ENCODE measurements at places on chromosomes 12 and 14.

DNA sequence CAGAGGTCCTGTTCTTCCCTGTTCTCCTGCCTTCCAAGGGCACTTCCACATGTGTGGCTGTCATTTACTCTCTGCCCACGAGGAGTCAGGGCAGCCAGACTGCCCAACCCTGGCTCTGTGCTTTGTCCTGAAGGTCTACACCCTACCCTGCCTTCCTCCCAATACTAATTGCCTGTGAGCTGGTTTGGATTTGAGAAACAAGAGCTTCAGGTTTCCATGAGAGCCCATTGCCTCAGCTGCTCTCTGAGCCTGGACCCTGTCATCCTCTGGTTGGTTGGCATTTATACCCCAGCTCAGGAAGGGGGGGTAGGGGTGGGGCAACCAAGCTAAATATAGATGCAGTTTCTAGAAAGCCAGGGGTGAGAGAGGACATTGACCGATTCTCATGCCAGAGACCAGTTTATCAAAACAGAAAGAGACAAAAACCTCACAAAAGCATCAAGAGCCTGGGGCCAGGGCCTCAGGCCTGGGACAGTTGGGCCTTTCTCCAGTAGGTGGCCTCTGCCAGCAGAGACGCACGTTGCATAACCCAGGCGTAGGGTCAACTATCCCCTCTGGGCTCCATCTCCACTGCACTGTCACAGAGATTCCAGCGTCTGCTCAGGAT lies 34.5 kb downstream of the VDR start:
- DNase-seq, result no peak

DNA sequence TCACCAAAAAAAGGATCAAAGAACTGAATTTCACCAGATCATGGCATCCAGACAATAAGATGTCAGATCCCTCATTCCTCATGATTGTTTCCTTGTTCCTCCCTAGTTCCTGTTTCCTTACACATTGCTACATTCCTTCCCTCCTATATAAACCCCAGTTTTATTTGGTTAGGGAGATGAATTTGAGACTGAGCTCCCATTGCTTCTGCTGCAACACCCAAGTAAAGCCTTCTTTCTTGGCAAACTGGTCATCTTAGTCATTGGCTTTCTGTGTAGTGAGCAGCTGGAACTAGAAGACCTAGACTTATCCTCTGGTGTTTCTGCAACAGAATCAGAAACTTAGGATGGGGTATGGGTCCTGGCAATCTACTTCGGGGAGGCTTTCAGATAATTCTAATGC lies 217.9 kb downstream of the NOVA1 start:
- no peak for DNase-seq

- no peak for DNase-seq
These were observed 175.3 kb downstream of the PHLDA1 start for GRCh38 chr12:75856235-75856634.

- DNase-seq, result no peak
These were observed 15.0 kb upstream of the NT5DC3 start for GRCh38 chr12:103855896-103856657.

- no peak for DNase-seq
These were observed 226.3 kb upstream of the NOS1 start for GRCh38 chr12:117587631-117588287.

DNA sequence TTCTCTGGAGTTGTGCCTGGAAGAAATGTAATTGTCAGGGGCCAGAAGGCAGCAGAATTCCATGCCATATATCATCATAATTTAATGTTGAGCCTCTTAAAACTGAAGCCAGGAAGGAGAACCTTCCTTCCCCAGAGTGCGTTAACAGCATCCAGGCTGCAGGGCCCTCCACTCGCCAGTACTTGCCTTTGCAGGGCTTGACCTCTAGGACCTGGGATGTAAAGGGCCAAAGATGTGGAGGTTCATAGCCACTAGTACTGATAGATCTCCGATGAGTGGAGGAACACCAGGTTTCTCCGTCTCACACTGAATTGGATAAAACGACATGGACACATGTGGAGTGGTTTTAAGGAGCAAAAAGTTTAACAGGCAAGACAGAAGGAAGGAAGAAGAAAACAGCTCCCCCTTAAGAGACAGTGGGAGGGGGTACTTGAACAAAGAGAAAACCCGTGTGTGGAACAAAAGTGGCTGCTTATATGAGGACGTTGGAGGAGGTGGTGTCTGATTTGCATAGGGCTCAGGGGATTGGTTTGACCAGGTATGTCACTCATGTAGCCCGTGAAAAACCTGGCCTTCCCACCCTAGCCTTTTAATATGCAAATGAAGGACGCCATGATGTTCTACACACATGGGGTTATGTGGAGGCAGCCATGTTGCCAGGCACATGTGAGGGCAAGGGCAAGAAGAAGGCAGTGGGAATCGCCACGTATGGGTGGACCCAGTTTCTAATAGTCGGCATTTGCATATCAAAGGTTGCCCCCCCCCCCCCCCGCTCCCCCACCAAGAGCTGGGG lies 38.8 kb upstream of the WSCD2 start:
- DNase-seq, result no peak

DNA sequence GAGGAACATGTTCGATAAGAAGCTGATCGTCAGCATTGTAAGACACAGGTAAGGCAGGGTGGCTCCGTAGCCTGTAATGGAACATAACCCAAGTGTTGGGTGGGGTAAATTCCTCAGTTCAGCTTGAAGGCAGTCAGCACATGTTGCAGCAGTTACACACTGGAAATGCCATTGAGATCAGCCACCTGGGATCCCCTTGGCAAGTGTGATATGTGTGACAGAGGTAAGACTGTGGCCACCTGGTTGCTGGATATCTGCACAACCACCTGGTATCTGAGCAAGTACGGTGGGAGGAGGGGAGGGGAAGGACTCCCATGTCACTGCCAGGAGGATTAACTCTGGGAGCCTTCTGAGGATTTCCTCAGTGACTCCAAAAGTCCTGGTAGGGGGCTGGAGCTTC lies 158.0 kb upstream of the CAND1 start:
- DNase-seq, result no peak

DNA sequence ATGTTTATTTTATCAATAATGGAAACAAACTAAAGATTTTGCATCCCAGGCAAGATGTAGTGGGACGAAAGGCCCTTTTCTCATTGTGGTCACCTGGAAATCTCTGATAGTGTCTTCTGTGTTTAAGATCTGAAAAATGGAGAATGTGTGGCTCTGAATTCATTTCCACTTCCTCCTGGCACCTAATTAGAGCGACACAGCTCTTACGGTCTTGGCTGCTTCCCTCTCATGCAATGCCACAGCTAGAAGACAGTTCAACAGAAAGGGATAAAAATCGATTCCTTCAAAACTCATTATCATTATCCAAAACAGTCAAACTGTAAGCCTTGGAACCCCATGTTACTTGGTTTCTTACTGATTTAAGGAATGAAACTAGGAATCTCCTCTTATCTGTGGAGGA lies 9.3 kb downstream of the ST8SIA1 start:
- no peak for DNase-seq

- no peak for DNase-seq
These were observed 57.9 kb upstream of the CNOT2 start for GRCh38 chr12:70185301-70185700.

GRCh38 chr12:52251367-52252051 lies 18.5 kb downstream of the KRT7 start:
- DNase-seq, result no peak

DNA sequence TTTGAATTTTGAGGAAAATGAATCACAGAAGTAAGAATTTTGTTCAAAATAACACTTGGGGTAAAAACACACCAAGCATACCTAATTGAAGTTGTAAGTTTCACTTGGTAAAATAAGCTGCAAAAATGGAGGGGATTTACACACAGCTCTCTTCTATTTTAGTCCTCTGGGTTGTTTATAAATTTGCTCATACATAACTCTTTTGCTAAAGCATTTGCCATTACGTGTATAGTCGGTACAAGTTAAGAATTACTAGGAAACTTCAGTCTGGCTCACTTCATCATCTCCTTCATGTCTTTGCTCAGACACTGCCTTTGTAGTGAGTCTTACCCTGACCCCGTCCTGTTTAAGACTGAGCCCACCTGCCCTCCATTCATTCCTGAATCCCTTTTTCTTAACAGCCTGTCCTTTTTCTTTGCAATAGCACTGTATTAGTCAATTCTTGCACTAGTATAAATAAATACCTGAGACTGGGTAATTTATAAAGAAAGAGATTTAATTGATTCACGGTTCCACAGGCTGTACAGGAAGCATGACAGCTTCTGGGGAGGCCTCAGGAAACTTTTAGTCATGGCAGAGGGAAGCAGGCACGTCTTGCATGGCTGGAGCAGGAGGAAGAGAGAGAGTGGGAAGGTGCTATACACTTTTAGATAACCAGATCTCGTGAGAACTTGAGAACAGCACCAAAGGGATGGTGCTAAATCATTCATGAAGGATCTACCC lies 451.1 kb downstream of the PCNX1 start:
- no peak for DNase-seq

DNA sequence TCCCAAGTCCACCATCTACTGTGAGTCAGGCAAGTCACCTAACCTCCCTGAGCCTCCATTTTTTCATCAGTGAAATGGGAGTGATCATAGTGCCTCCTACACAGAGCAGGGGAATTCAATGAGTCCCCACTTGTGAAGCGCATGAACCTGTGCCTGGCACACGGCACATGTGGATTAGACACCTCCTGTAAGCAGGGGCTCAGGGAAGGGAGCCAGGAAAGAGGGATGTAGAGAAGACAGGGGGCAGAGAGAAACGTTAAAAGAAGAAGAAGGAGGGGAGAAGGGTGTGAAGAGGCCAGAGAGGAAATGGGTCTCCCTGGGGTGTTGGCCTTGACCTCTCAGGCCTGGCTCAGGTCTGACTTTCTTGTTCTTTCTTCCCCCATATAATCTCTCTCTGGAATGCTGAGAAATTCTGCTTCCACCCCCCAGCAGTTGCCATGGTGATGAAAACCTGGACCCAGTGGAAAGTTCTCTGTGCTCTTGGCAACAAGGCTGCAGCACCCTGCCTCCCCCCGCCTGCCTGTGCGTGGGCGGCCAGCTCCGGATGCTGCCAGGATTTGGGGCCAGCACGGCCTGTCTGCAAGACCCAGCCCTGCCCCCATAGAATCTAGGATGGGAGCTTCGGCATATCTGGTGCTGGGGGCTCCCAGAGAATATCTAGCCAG lies 94.5 kb downstream of the CALM1 start:
- DNase-seq, result no peak

- DNase-seq, result no peak
These were observed 40.8 kb upstream of the SLC38A2 start for GRCh38 chr12:46413368-46413767.

- no peak for DNase-seq
These were observed 40.1 kb upstream of the TSPAN9 start for GRCh38 chr12:3036901-3037600.

DNA sequence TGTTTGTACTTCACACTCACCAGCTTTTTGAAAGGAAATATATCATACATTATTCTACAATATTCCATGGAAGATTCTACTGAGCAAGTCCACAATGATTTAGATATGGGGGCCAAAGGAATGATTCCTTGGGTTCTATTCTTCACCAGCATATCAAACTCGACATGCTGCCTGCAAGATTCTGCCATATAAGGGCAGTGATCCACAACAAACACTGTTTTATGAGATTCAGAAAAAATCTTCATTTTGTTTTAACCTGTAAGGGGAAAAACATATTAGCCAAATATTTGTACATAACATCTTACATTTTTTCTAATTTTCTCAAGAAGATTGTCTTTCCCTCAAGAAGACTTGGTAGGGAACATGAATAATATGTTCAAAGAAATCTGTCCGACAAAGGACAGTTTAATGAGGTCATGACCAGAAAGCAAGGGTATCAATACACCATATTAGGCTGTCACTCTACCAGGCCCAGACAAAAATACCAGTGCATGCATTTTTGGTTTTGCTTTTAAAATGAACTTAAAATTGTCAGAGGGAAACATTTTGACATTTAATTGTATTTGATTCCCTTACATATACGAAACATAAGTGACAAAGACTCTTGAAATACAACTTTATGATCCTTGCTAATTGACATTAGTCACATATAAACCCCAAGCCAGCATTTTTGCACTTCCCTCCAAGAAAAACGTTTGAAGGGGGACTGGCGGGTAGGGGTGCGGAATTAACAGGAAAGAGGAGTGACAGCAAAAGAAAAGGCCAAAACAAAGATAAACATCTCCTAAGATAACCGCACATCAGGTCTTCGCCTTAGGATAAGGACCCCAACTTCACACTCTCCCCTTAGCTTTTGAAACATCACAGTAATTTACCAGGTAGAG lies 980 bp downstream of the INTS13 start:
- peak; percentile 19 for DNase-seq

GRCh38 chr12:51246254-51246853 lies 7.7 kb downstream of the DAZAP2 start:
- DNase-seq, result peak; percentile 39

GRCh38 chr12:18646286-18646890 lies 91.4 kb downstream of the PLCZ1 start:
- DNase-seq, result no peak

- no peak for DNase-seq
These were observed 218.7 kb downstream of the DIO2 start for GRCh38 chr14:79992407-79993198.

DNA sequence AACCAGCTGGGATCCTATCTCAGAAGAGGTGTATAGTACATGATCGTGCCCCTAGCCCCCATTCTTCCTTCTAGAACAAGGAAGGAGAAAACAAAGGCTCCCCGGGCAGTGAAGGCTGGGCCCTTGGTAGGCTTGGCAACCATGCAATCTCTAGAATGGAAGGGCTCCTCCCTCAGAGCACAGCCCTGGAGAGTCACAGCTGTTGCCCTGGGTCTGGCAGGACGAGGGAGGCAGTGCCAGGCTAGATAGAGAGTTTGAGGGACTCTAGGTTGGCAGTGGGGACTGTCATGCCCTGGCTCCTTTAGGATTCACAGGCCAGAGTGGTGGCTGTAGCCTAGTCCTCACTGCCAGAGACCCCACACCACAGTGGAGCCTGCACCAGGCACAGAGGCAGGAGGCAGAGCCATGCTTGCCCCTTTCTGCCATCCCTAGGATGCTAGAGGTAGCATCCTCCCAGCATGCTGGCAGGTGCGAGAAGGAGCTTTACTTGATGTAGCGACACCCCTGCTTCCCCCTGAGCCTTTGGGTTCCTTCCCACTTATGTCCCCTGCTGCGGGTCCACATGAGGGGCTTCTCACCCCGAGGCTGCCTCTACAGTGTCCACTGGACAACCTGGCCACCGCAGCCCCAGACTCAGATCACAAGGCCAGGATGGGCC lies 33.4 kb upstream of the CIPC start:
- no peak for DNase-seq

- DNase-seq, result no peak
These were observed 645 bp downstream of the KITLG start for GRCh38 chr12:88579601-88580050.

- DNase-seq, result no peak
These were observed 13.1 kb upstream of the CIPC start for GRCh38 chr14:77084985-77085384.

DNA sequence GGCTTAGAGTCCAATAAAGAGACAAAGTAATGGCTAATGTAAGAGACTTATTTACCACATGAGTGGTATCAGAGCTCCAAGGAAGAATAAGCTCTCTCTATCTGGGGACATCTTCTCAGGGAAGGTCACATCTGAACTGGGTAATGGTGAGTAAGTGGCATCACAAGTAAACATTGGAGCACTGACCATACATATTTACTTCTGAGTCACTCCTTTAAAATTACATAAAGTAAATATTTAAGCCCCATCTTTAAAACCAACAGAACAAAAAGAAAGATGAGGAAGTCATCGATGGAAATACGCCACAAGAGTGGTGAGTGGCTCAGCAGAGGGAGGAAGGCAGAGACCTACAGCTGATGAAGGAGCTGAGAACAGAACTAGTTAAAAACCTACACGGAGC lies 159.9 kb downstream of the DUSP6 start:
- DNase-seq, result no peak

- no peak for DNase-seq
These were observed 26.1 kb upstream of the MYF6 start for GRCh38 chr12:80681287-80681686.

- no peak for DNase-seq
These were observed 197.5 kb upstream of the TMEM132C start for GRCh38 chr12:128069359-128069997.

All from central memory CD4-positive, alpha-beta T cell (primary cell).